ENCODE measurements at places on chromosomes 7 and 10.

DNA sequence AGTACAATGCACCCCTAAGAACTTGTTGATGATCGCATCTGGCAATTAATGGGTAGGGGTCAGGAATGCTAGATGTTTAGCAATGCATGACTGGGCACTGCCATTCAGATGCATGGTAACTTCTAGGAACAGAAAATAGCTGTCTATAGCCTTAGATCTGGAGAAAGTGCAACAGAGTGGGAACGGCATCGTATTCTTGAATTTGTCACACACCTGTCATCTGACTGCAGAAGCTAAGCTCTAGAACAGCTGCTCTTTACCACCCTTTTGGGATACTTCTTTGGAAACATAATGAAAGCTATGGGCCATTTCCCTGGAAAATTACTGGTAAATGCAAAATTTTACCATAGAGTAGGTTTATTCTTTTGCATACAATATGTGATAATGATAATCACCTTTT lies 118.1 kb downstream of the SLC25A13 start:
- ATAC-seq: no peak

- ATAC-seq: peak; percentile 47
Observed at GRCh38 chr10:119301397-119301796, 94.0 kb downstream of the GRK5 start.

- no peak for ATAC-seq
Observed at GRCh38 chr10:52759154-52759553, 13.4 kb downstream of the MBL2 start.

DNA sequence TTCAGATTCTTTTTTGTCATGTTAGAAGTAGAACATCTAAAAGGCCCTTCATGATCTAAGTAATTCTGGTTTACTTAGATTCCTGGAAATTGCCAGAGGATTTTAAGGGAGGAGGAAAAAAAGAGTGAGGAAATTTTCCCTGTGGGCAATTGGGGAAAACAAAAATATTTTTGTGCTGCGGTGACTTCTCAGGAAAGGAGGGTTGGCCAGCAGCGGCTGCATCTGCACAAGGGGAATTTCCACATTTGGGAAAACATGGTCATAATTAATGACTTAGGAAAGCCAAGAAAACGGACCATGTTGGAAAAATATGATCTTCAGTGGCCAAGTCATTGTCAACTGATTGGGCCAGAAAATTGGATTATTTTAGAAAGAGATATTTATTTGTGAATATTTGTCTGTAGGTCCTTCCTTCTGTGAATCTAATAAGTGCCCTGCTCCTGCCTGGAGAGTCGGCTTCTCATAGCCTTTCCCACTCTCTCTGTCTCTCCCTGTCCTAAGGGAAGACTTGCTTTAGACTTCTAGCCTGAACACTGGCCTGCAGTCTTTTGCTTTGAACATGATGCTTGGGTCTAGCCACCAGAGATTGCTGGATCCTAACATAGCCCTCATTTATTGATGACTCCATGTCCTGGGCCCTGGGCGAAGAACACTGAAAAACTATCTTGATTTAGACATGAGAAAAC lies 124.2 kb upstream of the MKLN1 start:
- no peak for ATAC-seq

GRCh38 chr10:122590153-122590552 lies 29.6 kb downstream of the DMBT1 start:
- ATAC-seq: no peak

GRCh38 chr7:44735403-44736165 lies 13.1 kb upstream of the ZMIZ2 start:
- peak; percentile 93 for ATAC-seq

DNA sequence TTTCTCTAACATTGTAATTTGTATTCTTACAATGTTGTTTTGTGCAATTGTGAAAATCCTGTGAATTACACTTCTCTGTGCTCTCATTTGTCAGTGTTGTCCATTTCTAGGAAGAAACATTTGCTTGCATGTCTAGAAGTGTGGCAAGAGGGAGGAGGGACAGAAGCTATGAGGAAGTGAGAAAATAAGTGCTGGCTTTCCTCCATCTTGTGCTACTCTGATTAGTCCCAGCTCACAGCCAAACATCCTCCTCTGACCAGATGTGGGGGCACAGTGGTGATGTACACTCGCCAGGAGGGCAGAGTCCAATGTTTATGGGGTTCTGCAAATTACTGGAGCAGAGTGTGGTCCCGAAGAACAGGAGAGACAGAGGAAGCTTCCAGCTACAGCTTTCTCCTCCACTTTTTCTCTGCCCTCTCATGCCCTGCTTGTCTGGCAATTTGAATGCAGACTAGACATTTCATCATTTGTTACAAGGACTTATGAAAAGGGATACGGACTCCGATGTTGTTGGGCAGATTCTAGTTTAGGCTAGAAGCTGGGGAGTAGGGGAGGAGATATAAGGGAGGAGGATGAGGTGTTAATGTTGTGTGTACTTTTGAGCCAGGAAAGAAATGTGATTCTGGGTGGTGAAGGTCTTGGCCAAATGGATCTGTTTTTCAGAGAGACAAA lies 131.0 kb upstream of the C1GALT1 start:
- no peak for ATAC-seq

DNA sequence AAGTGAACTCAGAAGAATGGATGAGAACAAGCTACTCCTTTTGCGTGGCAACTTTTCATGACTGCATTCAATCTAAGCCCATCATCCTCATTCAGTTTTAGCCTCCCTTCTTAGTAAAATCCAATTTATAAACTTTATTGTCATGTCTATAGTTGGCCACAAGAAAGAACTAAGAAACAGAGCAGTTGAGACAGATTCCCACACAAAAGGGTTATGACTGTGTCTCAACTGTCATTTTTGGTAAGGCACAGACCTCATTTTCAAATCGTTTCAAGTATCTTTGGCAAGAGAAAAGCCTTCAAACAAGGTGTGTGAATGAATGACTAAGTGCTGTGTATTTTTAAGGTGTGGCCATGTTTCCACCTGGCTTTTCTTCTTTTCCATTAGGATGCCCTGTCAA lies 84.2 kb upstream of the CREB5 start:
- ATAC-seq: peak; percentile 48

DNA sequence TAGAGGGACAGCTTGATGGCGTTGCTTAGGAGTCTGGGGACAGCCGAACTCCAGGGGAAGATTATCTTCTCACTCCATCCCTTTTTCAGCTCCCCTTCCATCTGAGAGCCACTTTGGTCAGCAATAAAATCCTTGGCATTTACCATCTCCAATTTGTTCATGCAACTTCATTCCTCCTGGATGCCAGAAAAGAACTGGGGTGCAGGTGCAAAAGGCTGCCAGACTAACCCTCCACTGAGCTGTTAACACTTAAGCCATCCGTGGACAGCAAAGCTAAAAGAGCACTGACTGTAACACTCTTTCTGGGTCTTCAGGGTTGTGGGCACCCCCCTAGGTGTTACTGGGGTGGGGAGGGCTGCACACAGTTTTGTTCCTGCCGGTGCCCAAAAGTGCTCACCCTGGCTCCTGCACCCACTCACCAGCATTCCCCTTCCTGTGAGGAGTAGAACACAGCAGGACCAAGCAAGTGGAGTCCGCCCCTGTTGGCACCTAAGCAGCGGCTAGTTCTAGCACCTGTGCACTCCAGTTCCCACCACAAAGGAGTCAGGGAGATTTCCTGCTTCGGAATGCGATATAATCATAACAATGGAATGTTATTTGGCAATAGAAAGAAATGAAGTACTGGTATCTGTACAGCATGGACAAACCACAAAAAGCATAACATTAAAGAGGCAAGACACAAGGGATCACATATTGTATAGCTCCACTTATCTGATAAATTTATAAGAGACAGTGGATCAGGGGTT lies 95.1 kb downstream of the NPY start:
- no peak for ATAC-seq

DNA sequence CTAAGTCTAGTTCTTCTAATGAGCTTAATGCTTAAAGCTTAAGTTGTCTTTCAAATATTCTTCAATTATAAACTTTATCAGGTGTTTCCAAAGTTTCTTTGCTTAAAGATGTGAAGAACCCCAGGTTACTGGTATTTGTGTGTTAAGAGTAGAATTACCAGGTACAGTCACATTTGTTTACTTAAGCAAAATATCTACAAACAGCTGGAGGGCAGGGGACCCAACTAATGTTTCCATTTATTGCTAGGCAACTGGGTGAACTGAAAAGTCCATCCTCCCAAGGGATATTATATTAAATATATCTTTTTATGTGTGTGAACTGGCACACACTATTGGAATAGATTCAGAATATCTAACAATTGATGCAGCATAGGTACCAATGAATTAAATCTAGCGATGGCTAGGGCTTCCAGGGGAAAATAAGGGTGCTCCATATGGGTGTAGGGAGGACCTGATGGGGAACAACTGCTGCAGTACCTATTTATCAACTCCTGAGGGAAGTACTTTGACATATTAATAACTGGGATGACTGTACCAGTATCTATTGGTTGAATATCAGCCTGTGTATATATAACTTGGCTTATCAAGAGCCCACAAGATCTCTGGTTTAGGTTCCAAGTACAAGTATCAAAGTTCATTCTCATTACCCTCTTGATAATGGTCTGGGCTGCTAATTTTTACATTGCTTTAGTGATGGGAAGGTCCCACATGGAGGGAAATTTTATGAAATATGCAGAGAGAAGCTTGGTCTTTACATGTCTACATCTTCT lies 10.3 kb upstream of the AGR3 start:
- ATAC-seq: no peak

DNA sequence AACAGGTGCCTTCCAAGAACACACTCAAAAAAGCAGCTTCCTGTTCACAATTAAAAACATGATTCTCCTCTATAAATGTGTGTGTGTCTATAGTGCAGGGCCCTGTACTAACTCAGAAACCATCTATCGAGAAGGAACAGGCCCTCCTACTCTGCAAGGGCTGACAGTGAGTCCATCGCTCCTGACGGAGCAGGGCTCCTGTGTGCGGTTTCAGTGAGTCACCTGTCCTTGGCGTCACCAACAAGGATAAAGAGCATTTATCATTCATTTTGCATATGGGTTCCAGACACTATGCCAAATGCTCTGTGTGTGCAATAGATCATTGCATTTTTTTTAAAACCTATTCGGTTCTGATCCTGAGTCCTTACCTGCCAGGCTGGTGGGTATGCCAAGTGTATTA lies 63.7 kb downstream of the TACC2 start:
- no peak for ATAC-seq

- ATAC-seq: no peak
Observed at GRCh38 chr10:86258499-86258898, 108.1 kb downstream of the GRID1 start.

DNA sequence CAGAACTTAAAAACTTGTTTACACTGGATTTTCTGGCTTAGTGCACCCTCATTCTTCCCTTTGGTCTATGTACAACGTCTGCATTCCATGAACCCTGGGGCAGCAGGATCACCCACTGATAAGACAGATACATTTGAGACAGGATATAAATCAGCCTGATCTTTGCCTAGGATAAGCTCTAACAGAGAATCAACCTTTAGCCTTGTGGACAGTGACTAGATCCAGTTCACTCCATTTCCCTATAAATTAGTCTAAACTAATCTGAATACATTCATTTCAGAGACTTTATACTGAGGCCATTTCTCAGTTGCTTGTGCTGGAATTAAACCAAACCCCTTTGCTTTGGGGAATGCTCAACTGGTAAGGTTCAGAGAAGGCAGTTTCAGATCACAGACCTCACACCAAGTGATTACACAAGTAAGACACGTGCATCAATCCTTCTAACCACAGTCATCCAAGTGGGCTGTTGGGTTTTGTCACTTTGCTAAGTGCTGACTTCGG lies 639.8 kb upstream of the FZD8 start:
- ATAC-seq: no peak

DNA sequence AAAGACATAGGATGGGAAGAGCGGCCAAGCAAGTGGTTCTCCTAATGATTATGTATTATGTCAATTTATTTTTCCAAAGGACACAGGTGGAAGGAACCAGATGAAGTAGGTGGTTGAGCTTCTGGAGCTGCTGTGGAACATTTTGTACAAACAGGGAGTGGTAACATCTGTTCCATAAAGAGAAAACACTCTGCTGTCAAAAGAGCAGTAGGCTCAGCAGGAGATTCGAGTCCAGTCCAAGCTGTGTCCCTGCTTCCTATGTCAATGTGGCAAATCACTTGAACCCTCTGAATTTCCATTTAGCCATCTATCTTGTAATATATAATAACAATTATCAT lies 448.0 kb upstream of the ANKRD30A start:
- ATAC-seq: no peak

- ATAC-seq: no peak
Observed at GRCh38 chr10:114561008-114561523, 97.0 kb downstream of the ABLIM1 start.

DNA sequence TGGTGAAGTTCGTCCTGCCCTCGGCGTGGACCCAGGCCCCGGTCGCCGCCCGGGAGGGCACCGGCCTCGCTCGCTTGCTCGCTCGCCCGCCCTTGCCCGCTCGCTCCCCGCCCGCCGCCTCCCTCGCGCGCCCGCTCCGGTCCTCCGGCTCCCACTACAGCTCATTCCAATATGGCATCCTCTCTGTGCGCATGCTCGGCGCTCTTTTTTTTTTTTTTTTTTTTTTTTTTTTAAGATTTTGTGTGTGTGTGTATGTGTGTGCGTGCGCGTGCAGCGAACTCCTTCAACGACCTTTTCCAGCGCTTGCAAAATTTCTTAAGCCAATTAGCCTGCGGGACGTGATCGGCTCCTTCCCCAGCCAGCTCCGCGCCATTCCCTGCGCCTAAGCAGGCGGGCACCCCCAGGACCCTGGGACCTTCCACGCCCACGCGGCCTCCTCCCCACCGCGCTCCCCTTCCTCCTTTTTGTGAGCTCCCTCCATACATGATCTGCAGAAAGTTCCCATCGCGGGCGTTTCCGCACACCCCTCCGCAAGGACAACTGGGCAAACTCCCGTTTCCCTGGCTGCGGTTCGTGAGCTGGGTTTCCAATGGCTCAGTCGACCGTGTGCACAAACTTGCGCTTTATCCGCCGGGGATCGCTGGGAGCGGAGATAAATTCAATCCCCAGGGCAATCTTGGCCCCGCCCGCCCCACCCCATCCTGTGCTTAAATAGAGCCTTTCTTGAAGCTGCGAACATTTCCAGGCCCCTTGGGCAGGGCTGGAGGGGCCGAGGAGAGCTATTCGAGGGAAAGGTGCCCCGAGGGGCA lies at the start of gene SFMBT2:
Gene SFMBT2, minus strand, starts transcription at position 173 of the 809 bp plus-strand sequence. CDS start 29,136 bp downstream, outside the sequence.
- peak; percentile 50 for ATAC-seq

DNA sequence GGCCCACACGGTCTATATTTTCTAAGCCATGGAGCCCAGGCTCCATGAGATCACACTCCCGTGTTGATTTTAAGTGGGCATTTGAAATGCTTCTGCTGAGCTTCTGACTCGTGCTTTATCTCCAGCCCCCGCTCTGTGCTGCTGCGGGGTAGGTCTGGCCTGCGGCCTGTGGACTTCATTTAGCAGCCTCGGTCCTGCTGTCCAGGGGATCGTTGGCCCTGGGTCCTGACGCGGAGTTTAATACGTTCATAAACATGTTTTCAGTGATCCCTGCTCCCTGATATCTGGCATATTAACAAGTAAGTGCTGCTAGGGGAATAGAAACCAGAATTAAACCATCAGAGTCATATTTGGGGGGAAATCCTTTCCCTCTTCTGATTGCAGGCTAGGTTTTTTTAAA lies 540.3 kb upstream of the MGMT start:
- ATAC-seq: no peak

GRCh38 chr7:7686811-7687508 lies 31.4 kb downstream of the RPA3 start:
- no peak for ATAC-seq

- ATAC-seq: no peak
Observed at GRCh38 chr7:123797673-123798531, 47.1 kb upstream of the HYAL4 start.

- no peak for ATAC-seq
Observed at GRCh38 chr10:58764087-58764747, 251.5 kb downstream of the BICC1 start.

GRCh38 chr7:40570223-40570622 lies 435.4 kb downstream of the SUGCT start:
- ATAC-seq: no peak

All from activated CD4-positive, CD25-positive, alpha-beta regulatory T cell treated with anti-CD3 and anti-CD28 coated beads, Interleukin-2, amount 50 U/mL, for 24 hours (primary cell).